Activated CD8-positive, alpha-beta memory T cell treated with anti-CD3 and anti-CD28 coated beads, Interleukin-2, amount 10 ng/mL, durations not matched to agents 7 days and 5 days (primary cell): ENCODE measurements at places on chromosomes 16 and 17.
A peak's percentile ranks its signal among the peaks of the same experiment; 100 is the strongest.

DNA sequence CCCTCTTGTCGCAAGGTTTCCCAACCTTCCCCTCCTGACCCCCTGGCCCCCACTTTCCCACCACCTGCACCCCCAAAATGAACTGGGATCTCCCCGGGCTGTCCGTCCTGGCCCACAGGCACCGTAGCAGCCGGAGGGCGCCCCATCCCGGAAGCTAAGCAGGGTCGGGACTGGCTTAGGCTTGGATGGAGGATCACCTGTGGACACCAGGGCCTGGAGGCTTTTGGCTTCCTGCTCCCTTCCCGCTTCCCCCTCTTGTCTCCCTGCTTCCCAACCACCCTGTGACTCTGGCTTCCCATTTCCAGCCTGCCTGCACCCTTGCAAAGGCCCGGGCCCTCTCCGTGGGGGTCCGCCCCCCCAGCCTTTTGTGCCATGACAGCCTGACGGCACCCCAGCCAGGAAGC lies 2291.3 kb downstream of the TP53TG3F start:
- no peaks in the 10 kb centered on the region for H3K4me1 ChIP-seq
- no peak overlapping the region for H3K4me3 ChIP-seq
- no peaks in the 10 kb centered on the region for H3K36me3 ChIP-seq
- H3K27me3 ChIP-seq = no peaks in the 10 kb centered on the region
- no peak for DNase-seq

- no peaks in the 10 kb centered on the region for H3K4me1 ChIP-seq
- DNase-seq = no peak
- H3K36me3 ChIP-seq = peaks cover 69% of the 10 kb centered on the region
- H3K27me3 ChIP-seq = no peaks in the 10 kb centered on the region
- no peak overlapping the region for H3K27ac ChIP-seq
Observed at GRCh38 chr17:82944990-82945389, 105.2 kb upstream of the ZNF750 start.

- H3K4me1 ChIP-seq = no peaks in the 10 kb centered on the region
- no peak overlapping the region for H3K27ac ChIP-seq
- H3K36me3 ChIP-seq = no peaks in the 10 kb centered on the region
- H3K4me3 ChIP-seq = no peak overlapping the region
- DNase-seq = no peak
- no peaks in the 10 kb centered on the region for H3K27me3 ChIP-seq
Observed at GRCh38 chr17:49549691-49550678, 25.7 kb upstream of the NXPH3 start.

GRCh38 chr17:38706505-38707216 lies 1.6 kb downstream of the MLLT6 start:
- peak overlapping the region; percentile 90 for H3K4me3 ChIP-seq
- no peaks in the 10 kb centered on the region for H3K27me3 ChIP-seq
- peaks cover 32% of the 10 kb centered on the region for H3K36me3 ChIP-seq
- H3K4me1 ChIP-seq = peaks cover 48% of the 10 kb centered on the region
- DNase-seq = peak; percentile 50

GRCh38 chr17:61159221-61159814 lies 240.3 kb upstream of the TBX2 start:
- H3K27ac ChIP-seq = no peak overlapping the region
- no peak for DNase-seq
- no peaks in the 10 kb centered on the region for H3K27me3 ChIP-seq
- peaks cover 2% of the 10 kb centered on the region for H3K36me3 ChIP-seq

GRCh38 chr17:36188891-36189306 lies 7.7 kb downstream of the CCL3L1 start:
- peak; percentile 95 for DNase-seq
- H3K36me3 ChIP-seq = peaks cover 7% of the 10 kb centered on the region
- H3K27me3 ChIP-seq = peaks cover 4% of the 10 kb centered on the region

- H3K4me1 ChIP-seq = no peaks in the 10 kb centered on the region
- H3K27ac ChIP-seq = no peak overlapping the region
- no peaks in the 10 kb centered on the region for H3K27me3 ChIP-seq
Observed at GRCh38 chr16:52089476-52089875, 457.5 kb downstream of the TOX3 start.

GRCh38 chr16:734981-735881 lies 5.6 kb downstream of the CIAO3 start:
- H3K36me3 ChIP-seq = peaks cover 9% of the 10 kb centered on the region
- no peaks in the 10 kb centered on the region for H3K27me3 ChIP-seq
- H3K27ac ChIP-seq = peak overlapping the region; percentile 77
- peak; percentile 40 for DNase-seq
- H3K4me3 ChIP-seq = peak overlapping the region; percentile 22
- peaks cover 45% of the 10 kb centered on the region for H3K4me1 ChIP-seq

- H3K27me3 ChIP-seq = peaks cover 25% of the 10 kb centered on the region
- peaks cover 50% of the 10 kb centered on the region for H3K4me1 ChIP-seq
- H3K4me3 ChIP-seq = no peak overlapping the region
- no peak for DNase-seq
- no peak overlapping the region for H3K27ac ChIP-seq
- H3K36me3 ChIP-seq = no peaks in the 10 kb centered on the region
Observed at GRCh38 chr17:17401271-17401781, 75.5 kb upstream of the MED9 start.

GRCh38 chr16:57802341-57803133 lies at the start of gene KIFC3:
KIFC3 (minus strand) TSS chr16:57802491; CDS start chr16:57798243, 4,248 bp downstream.
- H3K36me3 ChIP-seq = no peaks in the 10 kb centered on the region
- peaks cover 62% of the 10 kb centered on the region for H3K27me3 ChIP-seq
- H3K4me3 ChIP-seq = peak within 1 kb of the TSS; percentile 69
- peak; percentile 84 for DNase-seq
- peaks cover 28% of the 10 kb centered on the region for H3K4me1 ChIP-seq

- DNase-seq = no peak
- H3K4me1 ChIP-seq = peaks cover 89% of the 10 kb centered on the region
- peaks cover 57% of the 10 kb centered on the region for H3K36me3 ChIP-seq
- H3K4me3 ChIP-seq = peak overlapping the region; percentile 15
- H3K27ac ChIP-seq = peak overlapping the region; percentile 64
Observed at GRCh38 chr17:17176341-17176740, 29.8 kb downstream of the PLD6 start.

DNA sequence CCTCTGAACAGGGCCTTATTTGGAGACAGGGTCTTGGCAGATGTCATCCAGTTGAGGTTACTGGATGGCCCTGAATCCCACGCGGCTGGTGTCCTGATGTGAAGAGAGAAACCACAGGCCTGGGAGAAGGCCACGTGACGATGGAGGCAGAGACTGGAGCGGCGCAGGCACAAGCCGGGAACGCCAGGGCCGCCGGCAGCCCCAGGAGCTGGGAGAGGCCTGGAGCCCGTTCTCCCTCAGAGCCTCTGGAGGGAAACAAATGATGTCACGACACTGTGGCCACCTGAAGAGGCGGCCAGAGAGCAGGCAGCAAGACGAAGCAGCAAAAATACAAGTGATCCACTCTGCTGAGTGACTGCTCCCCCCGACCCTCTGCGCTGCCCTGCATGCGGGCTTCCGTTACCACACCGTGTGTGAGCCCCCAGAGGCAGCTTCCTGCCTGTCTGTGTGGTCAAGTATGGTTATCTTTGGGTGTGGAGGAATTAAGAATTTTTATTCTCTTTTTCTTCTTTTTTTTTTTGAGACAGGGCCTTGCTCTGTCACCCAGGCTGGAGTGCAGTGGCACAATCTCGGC lies 11.6 kb downstream of the CD7 start:
- DNase-seq = no peak
- H3K27me3 ChIP-seq = peaks cover 3% of the 10 kb centered on the region
- peaks cover 60% of the 10 kb centered on the region for H3K4me1 ChIP-seq
- H3K36me3 ChIP-seq = no peaks in the 10 kb centered on the region
- peak overlapping the region; percentile 84 for H3K27ac ChIP-seq

GRCh38 chr17:78759969-78760352 lies 22.1 kb downstream of the CYTH1 start:
- DNase-seq = no peak
- peaks cover 7% of the 10 kb centered on the region for H3K36me3 ChIP-seq
- H3K4me1 ChIP-seq = peaks cover 71% of the 10 kb centered on the region
- peak overlapping the region; percentile 55 for H3K4me3 ChIP-seq
